ENCODE measurements at places on chromosomes 2 and 18. TPM values are rescaled to one million over a fixed set of nuclear protein-coding genes. Genes with fewer than 3 reads are reported as not detected.
A peak's percentile ranks its signal among the peaks of the same experiment; 100 is the strongest.

DNA sequence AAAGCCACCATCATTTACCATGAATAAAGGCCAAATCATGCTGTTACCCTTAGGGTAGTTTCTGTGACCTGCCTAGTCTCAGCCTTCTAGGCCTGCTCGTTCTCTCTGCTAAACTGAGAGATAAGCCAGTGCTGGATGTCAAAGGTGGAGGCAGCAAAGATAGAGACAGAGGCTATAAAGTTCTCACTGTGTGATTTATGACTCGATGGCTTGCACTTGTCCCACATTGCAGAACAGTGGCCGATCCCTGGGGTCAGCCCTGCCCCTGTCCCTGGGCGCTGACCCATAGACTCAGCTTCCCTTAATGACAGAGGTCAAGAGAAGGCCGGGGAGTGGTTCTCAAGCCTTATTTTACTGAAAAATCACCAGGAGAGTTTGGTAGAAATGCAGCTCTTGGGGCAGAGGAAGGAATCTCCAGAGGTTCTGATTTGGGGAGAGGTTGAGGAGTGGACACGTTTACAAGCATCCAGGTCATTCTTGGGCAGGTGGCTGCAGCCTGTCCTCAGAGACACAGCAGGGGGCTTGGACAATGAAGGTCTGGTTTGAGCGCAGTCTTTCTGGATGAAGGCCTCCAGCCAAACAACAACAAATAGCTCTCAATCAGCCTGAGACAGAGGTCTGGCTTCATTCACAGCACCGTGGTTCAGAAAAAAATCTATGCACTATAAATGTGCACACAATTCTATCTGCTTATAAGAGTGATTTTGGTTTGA, 143.5 kb downstream of the ACKR3 start:
- H3K36me3 ChIP-seq, result no peaks in the 10 kb centered on the region
- no peak for DNase-seq
- H3K4me1 ChIP-seq, result peaks cover 25% of the 10 kb centered on the region
- H3K27me3 ChIP-seq, result no peaks in the 10 kb centered on the region
- no peak overlapping the region for H3K27ac ChIP-seq
- no peak overlapping the region for H3K4me3 ChIP-seq

- no peaks in the 10 kb centered on the region for H3K27me3 ChIP-seq
- no peak for DNase-seq
- H3K4me1 ChIP-seq, result no peaks in the 10 kb centered on the region
- H3K27ac ChIP-seq, result no peak overlapping the region
Observed at GRCh38 chr2:103594823-103595222, 833.0 kb downstream of the TMEM182 start.

GRCh38 chr2:29223851-29224692, 108.9 kb downstream of the CLIP4 start:
- peak; percentile 81 for DNase-seq
- no peaks in the 10 kb centered on the region for H3K36me3 ChIP-seq
- peaks cover 5% of the 10 kb centered on the region for H3K4me1 ChIP-seq
- no peak overlapping the region for H3K4me3 ChIP-seq
- H3K27me3 ChIP-seq, result peaks cover 10% of the 10 kb centered on the region

- no peaks in the 10 kb centered on the region for H3K27me3 ChIP-seq
- H3K4me1 ChIP-seq, result no peaks in the 10 kb centered on the region
- DNase-seq, result no peak
Observed at GRCh38 chr2:227788561-227789018, 25.1 kb upstream of the CCL20 start.

DNA sequence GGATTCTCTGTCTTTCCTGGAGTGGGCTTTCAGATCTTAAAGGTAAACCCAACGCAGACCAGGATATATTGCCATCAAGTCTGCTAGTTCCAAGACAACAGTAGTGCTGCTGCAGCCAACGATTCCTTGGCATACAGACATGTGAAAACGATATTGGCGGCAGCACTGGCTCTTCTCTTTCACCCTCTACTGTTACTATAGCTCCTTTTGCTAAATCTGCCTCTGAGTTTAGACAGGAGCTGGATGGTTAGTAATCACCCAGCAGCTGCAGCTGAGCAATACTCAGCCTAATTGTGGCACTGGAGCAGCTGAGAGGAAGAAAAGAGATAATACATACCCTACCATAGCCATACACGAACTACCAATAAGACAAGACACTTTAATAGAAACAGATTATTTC, 4.0 kb downstream of the YES1 start:
- H3K36me3 ChIP-seq, result no peaks in the 10 kb centered on the region
- no peak overlapping the region for H3K4me3 ChIP-seq
- H3K27me3 ChIP-seq, result no peaks in the 10 kb centered on the region
- H3K4me1 ChIP-seq, result no peaks in the 10 kb centered on the region
- no peak overlapping the region for H3K27ac ChIP-seq

DNA sequence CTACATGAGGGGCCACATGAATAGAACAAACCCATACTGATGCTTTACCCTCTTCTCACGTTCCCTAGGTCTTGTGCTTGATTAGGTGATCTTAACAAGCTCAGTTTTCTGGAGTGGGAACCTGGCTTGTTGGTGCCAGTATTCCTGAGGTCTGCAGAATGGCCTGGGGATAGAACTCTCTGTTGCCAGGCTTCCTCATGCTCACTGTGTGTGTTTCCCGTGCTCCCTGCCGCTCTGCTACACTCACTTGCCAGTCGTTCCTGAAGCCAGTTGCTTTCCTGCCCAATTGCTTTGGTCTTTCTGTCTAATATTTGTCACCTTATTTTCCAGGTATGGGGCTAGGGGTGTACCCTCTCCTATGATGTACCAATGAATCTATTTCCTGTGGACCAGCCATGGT, 2111.5 kb upstream of the PIK3C3 start:
- H3K27ac ChIP-seq, result no peak overlapping the region
- H3K4me1 ChIP-seq, result peaks cover 21% of the 10 kb centered on the region
- H3K27me3 ChIP-seq, result no peaks in the 10 kb centered on the region
- no peak for DNase-seq
- H3K4me3 ChIP-seq, result no peak overlapping the region
- H3K36me3 ChIP-seq, result no peaks in the 10 kb centered on the region

GRCh38 chr2:178891265-178891958, 84.2 kb upstream of the TTN start:
- H3K27me3 ChIP-seq, result no peaks in the 10 kb centered on the region
- DNase-seq, result peak; percentile 51
- H3K4me1 ChIP-seq, result no peaks in the 10 kb centered on the region
- H3K36me3 ChIP-seq, result no peaks in the 10 kb centered on the region
- H3K4me3 ChIP-seq, result no peak overlapping the region
- no peak overlapping the region for H3K27ac ChIP-seq

GRCh38 chr2:198490748-198491147, 686.4 kb downstream of the PLCL1 start:
- H3K36me3 ChIP-seq, result no peaks in the 10 kb centered on the region
- H3K4me1 ChIP-seq, result no peaks in the 10 kb centered on the region
- H3K27me3 ChIP-seq, result peaks cover under 1% of the 10 kb centered on the region
- H3K27ac ChIP-seq, result no peak overlapping the region

- no peaks in the 10 kb centered on the region for H3K27me3 ChIP-seq
- DNase-seq, result no peak
- H3K27ac ChIP-seq, result no peak overlapping the region
- H3K4me1 ChIP-seq, result no peaks in the 10 kb centered on the region
- no peak overlapping the region for H3K4me3 ChIP-seq
Observed at GRCh38 chr2:236001166-236001828, 166.9 kb downstream of the GBX2 start.

- H3K4me3 ChIP-seq, result no peak overlapping the region
- H3K4me1 ChIP-seq, result no peaks in the 10 kb centered on the region
- H3K36me3 ChIP-seq, result no peaks in the 10 kb centered on the region
- H3K27ac ChIP-seq, result no peak overlapping the region
Observed at GRCh38 chr2:190722835-190723234, 74.0 kb downstream of the NAB1 start.

DNA sequence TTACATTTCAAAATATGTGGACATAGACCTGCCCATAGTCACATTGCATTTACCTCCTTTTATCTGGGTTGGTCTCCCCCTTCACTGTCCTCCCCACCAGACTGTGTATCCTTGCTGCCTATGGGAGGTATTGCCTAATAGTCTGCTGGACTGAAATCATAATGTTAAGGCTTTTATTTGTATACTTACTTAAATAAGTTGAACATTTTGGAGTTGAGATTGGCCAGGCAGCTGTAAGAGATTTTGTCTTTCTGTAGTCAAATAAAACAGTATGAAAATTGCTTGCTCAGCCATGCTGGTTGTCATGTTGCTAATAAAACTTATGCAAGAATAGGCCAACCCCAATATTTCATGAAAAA, 280.9 kb downstream of the PTPRM start:
- DNase-seq, result no peak
- H3K36me3 ChIP-seq, result no peaks in the 10 kb centered on the region
- H3K4me1 ChIP-seq, result no peaks in the 10 kb centered on the region
- no peak overlapping the region for H3K4me3 ChIP-seq

GRCh38 chr18:47469576-47469975, 218.1 kb upstream of the SKOR2 start:
- H3K36me3 ChIP-seq, result no peaks in the 10 kb centered on the region
- no peak for DNase-seq
- H3K27ac ChIP-seq, result no peak overlapping the region
- no peaks in the 10 kb centered on the region for H3K27me3 ChIP-seq
- no peak overlapping the region for H3K4me3 ChIP-seq

GRCh38 chr2:226423498-226423960, 376.1 kb downstream of the IRS1 start:
- H3K27ac ChIP-seq, result no peak overlapping the region
- DNase-seq, result no peak
- H3K27me3 ChIP-seq, result no peaks in the 10 kb centered on the region
- no peak overlapping the region for H3K4me3 ChIP-seq
- no peaks in the 10 kb centered on the region for H3K4me1 ChIP-seq

- no peak overlapping the region for H3K27ac ChIP-seq
- H3K4me1 ChIP-seq, result no peaks in the 10 kb centered on the region
- H3K4me3 ChIP-seq, result no peak overlapping the region
- no peak for DNase-seq
- H3K36me3 ChIP-seq, result no peaks in the 10 kb centered on the region
- no peaks in the 10 kb centered on the region for H3K27me3 ChIP-seq
Observed at GRCh38 chr2:74188018-74188601, 9.4 kb upstream of the MOB1A start.

DNA sequence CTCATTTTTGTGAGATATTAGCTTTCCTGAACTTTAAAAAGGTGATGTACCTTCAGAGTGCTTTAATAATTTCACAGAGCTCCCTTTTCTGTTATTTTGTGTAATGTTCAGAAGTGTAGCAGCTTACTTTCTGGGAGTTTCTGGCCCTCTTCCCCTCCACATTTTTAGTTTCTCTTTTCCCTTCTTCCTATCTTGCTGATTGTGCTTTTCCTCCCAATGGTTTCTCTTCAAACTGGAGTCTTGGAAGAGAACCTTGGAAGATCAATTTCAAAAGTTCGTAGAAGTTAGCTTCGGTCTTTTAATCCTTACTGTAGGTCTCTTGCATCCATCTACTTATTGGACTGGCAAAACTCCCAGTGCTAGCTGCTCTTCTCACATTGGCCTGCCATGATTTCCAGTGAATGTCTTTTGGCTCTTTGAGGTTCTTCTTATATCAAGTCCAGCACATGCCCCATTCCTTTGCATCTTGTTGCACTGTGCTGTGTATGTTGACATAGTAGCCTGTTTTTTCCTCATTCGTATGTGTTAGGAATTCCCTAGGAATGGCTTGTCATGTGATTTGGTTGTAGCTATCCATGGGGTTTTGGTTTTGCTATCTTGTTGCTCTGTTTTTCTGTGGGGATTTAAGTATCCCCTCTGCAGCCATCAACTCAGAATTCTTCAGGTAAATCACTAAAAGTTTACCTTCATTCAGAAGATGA, 7.8 kb downstream of the CCNT2 start:
- no peak for DNase-seq
- no peaks in the 10 kb centered on the region for H3K36me3 ChIP-seq
- no peak overlapping the region for H3K4me3 ChIP-seq
- no peak overlapping the region for H3K27ac ChIP-seq

- H3K4me1 ChIP-seq, result peaks cover 28% of the 10 kb centered on the region
- DNase-seq, result no peak
- H3K27ac ChIP-seq, result no peak overlapping the region
- H3K27me3 ChIP-seq, result no peaks in the 10 kb centered on the region
- no peak overlapping the region for H3K4me3 ChIP-seq
Observed at GRCh38 chr2:47007223-47007825, 91.7 kb upstream of the MCFD2 start.

DNA sequence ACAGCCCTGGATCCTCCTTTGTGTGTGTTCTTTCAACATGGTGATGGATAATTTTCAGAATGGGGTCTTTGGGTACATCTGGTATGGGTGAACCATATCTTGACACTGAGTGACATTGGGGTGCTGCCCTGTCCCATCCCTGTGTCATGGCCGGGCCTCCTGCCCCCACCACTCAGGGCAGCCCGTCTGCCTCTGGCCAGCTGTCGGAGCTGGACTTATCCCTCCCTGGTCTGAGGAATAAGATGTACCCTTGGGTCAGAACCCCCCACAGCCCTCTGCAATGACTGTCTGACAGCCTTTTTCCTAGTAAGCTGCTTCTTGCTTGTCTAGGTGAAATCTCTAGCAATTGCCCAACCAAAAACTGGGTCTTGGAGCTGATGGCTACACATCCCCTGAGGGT, 142.9 kb downstream of the SH3RF3 start:
- no peaks in the 10 kb centered on the region for H3K27me3 ChIP-seq
- no peak overlapping the region for H3K4me3 ChIP-seq
- no peaks in the 10 kb centered on the region for H3K36me3 ChIP-seq
- no peak overlapping the region for H3K27ac ChIP-seq

GRCh38 chr2:202583709-202584219, 51.0 kb upstream of the FAM117B start:
- H3K27ac ChIP-seq, result no peak overlapping the region
- no peaks in the 10 kb centered on the region for H3K27me3 ChIP-seq
- peaks cover 6% of the 10 kb centered on the region for H3K4me1 ChIP-seq
- no peak for DNase-seq
- no peak overlapping the region for H3K4me3 ChIP-seq
- no peaks in the 10 kb centered on the region for H3K36me3 ChIP-seq

DNA sequence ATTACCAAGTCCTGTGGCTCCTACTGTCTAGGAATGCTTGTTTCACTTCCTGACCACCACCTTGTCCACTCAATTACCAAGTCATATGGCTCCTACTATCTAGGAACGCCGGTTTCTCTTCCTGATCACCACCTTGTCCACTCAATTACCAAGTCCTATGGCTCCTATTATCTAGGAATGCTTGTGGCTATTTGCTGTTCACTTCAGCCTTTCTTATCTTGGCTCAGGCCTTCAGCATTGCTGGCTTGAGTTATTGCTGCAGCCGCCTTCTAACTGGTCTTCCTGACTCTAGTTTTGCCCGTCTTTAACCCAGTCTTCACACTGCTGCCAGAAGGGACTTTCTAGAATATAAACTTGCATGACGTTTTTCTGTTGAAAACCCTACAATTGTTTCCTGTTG, 82.5 kb upstream of the GAREM1 start:
- no peak overlapping the region for H3K27ac ChIP-seq
- no peaks in the 10 kb centered on the region for H3K4me1 ChIP-seq
- no peaks in the 10 kb centered on the region for H3K27me3 ChIP-seq
- H3K36me3 ChIP-seq, result no peaks in the 10 kb centered on the region
- no peak for DNase-seq

Gene DYNAP
- not detected for total RNA-seq

Gene TEX44
- total RNA-seq, result not detected

Gene DSG1
- total RNA-seq, result not detected

Gene FN1
- 272 TPM for total RNA-seq

Gene SCYGR4
- total RNA-seq, result not detected

Gene METAP1D
- 15.3 TPM for total RNA-seq

Gene AMER3
- total RNA-seq, result not detected

Gene CFAP65
- not detected for total RNA-seq

Gene CD207
- total RNA-seq, result not detected

Gene SIGLEC15
- not detected for total RNA-seq
